ENCODE measurements at places on chromosomes 13 and 19.
A peak's percentile ranks its signal among the peaks of the same experiment; 100 is the strongest.

DNA sequence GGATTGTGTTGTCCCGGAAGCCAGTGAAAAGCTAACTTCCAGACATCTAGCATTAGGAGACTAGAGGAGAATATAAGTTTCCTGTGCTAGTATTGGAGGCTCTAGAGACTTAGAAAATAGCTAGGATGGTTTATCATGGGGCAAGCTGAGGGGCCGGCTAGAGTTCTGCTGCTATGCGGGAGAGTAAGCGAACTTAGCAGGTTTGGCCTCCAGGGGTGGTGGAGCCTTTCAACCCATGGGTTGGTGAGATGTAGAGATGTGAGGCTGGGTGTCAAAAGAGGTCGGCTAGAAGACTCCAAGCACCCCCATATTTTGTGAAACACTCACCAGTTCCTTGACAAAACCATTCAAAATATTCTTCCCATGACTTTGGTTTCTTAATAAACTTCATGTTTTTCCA lies 4.4 kb downstream of the SULT2A1 start:
- no peak for DNase-seq

DNA sequence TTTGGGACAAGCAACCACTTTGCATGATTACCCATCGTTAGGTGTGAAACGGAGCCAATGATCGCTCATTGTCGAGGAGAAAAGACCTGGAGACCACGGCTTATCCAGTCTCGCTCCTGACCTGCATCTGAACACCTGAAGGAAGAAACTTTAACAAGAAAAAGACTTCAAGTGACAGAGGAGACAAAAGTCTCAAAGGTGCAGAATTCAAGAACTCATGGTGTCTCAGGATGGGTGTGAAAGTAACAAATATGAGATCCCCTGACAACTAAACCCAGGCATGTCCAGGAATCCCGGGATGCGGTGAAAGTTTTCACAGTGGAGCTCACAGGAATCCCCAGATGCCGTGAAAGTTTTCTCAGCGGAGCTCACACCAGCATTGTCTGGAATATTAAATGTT lies 6.3 kb upstream of the ATP11A start:
- DNase-seq, result peak; percentile 52

GRCh38 chr13:28402057-28402381 lies 92.9 kb downstream of the FLT1 start:
- DNase-seq, result no peak

- no peak for DNase-seq
Measured at GRCh38 chr19:24054044-24054935, 32.7 kb upstream of the ZNF254 start.
